Endothelial cell of umbilical vein (primary cell): ENCODE measurements at places on chromosomes 1 and 21. TPM values are rescaled to one million over a fixed set of nuclear protein-coding genes. Genes with fewer than 3 reads are reported as not detected.

PLEKHN1 gene
- 0.48 and 0.88 TPM in 2 replicates for total RNA-seq

TMEM125 gene
- not detected in 2 replicates for total RNA-seq

TIAM1 gene
- total RNA-seq = 0.83 and 0.86 TPM in 2 replicates

ARHGEF10L gene
- total RNA-seq = 4.3 and 5.2 TPM in 2 replicates

EPHB2 gene
- 69.1 and 69.5 TPM in 2 replicates for total RNA-seq

PPFIA4 gene
- 0.16 and 0.22 TPM in 2 replicates for total RNA-seq

PCAT6 gene
- total RNA-seq = 1.5 and 1.7 TPM in 2 replicates

FAAP20 gene
- 62.6 and 69.8 TPM in 2 replicates for total RNA-seq

SPATA45 gene
- not detected in 2 replicates for total RNA-seq
